ENCODE measurements at places on chromosomes 11 and 22. TPM values are rescaled to one million over a fixed set of nuclear protein-coding genes. Genes with fewer than 3 reads are reported as not detected.

The RFPL2 gene
- not detected for polyA plus RNA-seq

The SLC17A6 gene
- not detected for polyA plus RNA-seq

The MCM5 gene
- 20.7 TPM for polyA plus RNA-seq

The TSKU gene
- 10.6 TPM for polyA plus RNA-seq

The POTEH gene
- not detected for polyA plus RNA-seq

- no peak for DNase-seq
- H3K36me3 ChIP-seq: no peaks in the 10 kb centered on the region
- no peak overlapping the region for H3K4me3 ChIP-seq
- no peaks in the 10 kb centered on the region for H3K4me1 ChIP-seq
- no peaks in the 10 kb centered on the region for H3K27me3 ChIP-seq
Observed at GRCh38 chr11:92296138-92296515, 71.5 kb downstream of the FAT3 start.

DNA sequence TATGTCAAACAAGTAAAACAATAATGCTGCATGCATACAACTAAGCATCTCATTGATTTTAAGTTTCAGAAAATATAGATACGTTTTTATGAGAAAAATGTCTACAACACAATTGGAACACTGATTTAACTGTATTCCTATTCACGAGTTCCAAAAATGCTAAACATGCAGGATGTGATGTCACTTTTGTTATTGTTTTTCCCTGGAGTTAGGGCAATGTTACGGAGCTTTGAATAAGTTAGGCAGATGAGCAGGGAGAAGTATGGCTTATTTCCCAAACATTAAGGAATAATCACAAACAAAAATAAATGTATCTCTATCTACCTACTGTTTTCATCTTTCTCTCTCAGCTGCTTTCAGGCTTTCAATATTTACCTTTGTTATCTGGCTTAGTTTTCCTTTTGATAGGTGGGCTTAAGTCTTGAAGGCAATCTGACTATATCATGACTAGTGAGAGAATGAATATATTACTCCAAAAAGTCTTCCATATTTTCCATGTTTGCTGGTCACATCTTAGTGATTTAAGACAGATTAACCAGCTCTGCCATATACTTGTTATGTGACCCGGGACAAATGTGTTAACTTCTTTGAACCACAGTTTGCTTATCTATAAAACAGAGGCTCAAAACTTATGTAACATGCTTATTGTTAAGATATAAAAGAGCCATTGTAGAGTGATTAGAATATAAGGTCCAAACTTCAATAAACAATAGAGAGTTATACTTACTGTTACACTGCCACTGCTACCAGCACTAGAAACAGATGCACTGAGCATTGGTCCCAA lies 854.4 kb upstream of the CCDC90B start:
- DNase-seq: peak; percentile 39
- no peaks in the 10 kb centered on the region for H3K4me1 ChIP-seq
- no peak overlapping the region for H3K4me3 ChIP-seq
- H3K27me3 ChIP-seq: no peaks in the 10 kb centered on the region
- no peak overlapping the region for H3K27ac ChIP-seq

DNA sequence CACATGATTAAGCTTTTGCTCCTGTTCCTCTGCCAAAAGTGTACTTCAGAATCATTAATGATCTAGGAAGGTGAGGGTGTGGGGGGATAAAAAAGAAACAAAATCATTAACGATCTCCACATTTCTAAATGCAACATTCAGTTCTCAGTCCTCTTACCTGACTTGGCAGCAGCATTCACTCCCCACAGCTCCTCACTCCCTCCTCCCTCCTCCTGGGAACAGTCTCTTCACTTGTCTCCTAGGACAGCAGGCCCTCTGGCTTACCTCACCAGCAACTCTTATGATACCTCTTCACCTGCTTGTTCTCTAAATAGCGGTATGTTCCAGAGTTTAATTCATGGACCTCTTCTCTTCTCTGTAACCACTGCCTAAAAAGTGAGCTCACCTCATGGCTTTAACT lies 56.5 kb upstream of the APOA1 start:
- no peaks in the 10 kb centered on the region for H3K4me1 ChIP-seq
- no peak overlapping the region for H3K27ac ChIP-seq
- peaks cover 10% of the 10 kb centered on the region for H3K36me3 ChIP-seq
- no peak for DNase-seq
- no peak overlapping the region for H3K4me3 ChIP-seq
- no peaks in the 10 kb centered on the region for H3K27me3 ChIP-seq

DNA sequence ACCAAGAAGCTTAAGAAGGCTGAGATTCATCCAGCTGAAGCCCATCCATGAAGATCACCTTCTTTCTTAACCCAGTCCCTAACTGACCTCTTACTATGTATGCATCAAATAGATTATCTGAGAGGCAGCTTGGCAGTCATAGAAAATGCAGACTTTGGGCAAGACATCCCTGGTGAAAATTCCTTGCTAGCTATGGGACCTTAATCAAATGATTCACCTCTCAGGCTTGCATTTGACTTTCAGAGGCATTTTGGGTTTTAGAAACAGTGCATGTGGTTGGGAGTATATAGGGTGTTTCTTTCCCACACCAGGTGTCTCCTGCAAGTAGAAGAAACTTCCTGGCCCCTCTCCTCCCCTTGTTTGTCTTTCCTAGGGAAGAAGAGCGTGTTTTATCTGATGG lies 188.5 kb upstream of the ISX start:
- no peaks in the 10 kb centered on the region for H3K4me1 ChIP-seq
- H3K27me3 ChIP-seq: no peaks in the 10 kb centered on the region
- H3K4me3 ChIP-seq: no peak overlapping the region
- H3K36me3 ChIP-seq: no peaks in the 10 kb centered on the region

GRCh38 chr11:50247309-50247874 lies 214.7 kb downstream of the OR4C45 start:
- H3K4me3 ChIP-seq: no peak overlapping the region
- H3K36me3 ChIP-seq: no peaks in the 10 kb centered on the region
- no peaks in the 10 kb centered on the region for H3K27me3 ChIP-seq
- H3K27ac ChIP-seq: no peak overlapping the region
- no peak for DNase-seq

- no peaks in the 10 kb centered on the region for H3K4me1 ChIP-seq
- H3K27me3 ChIP-seq: no peaks in the 10 kb centered on the region
- no peak overlapping the region for H3K27ac ChIP-seq
- H3K4me3 ChIP-seq: no peak overlapping the region
- peaks cover 3% of the 10 kb centered on the region for H3K36me3 ChIP-seq
Observed at GRCh38 chr22:20751185-20751851, 22.6 kb upstream of the SERPIND1 start.

GRCh38 chr22:19593991-19594569 lies 69.9 kb upstream of the CLDN5 start:
- no peak for DNase-seq
- H3K4me3 ChIP-seq: no peak overlapping the region
- H3K4me1 ChIP-seq: peaks cover 21% of the 10 kb centered on the region
- no peaks in the 10 kb centered on the region for H3K36me3 ChIP-seq
- no peak overlapping the region for H3K27ac ChIP-seq

All from lung (tissue), 17 donors.